NCI-H146 (cell line): ENCODE measurements at places on chromosomes 4 and X.

- no peak for DNase-seq
Observed at GRCh38 chr4:159237975-159238374, 135.1 kb downstream of the RAPGEF2 start.

GRCh38 chr4:8384397-8385060 is 56.0 kb downstream of the ACOX3 start:
- no peak for DNase-seq

DNA sequence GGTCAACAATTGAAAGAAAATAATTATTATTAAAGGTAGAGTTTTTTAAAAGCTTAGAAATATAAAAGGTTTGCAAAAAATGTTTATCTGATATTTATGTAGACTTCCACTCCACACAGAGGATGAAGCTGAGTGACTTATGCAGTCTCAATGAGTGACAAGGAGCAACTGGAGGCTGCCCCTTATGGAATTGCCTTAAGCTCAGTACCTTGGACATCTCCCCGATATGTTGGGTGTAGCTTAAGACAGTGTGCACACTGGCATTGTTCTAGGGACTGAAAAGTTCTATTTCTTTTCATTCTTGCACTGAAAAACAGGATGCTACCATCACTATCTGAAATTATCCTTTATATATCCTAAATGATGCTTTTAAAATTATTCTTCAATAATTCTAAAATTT is 292.1 kb downstream of the PRDM5 start:
- no peak for DNase-seq

GRCh38 chr4:127506283-127506682 is 126.5 kb upstream of the INTU start:
- DNase-seq = no peak

GRCh38 chr4:7762376-7763030 is 177.2 kb downstream of the AFAP1 start:
- DNase-seq = no peak

DNA sequence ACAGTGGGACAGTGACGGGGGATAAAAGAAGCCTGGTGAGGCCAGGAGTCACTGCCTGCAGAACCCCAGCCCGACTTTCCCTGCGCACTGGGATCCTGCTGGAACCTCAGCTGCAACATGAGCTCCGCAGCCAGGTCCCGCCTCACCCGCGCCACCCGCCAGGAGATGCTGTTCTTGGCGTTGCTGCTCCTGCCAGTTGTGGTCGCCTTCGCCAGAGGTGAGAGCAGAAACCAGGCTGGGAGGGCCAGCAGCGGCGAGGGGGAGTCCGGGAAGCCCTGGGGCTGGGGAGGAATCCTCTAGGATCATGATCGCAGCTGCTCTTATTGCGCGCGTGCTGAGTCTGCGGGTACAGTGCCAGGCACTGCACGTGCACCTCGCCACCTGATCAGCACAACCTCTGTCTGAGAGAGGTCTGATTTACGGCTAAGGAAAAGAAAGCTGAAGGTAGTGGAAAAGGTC is at the start of gene PF4V1:
PF4V1 (plus strand) TSS at position 51 of the 459 bp plus-strand sequence; CDS start at position 118, 67 bp downstream.
- DNase-seq = no peak

GRCh38 chr4:56637154-56637553 is 43.9 kb downstream of the HOPX start:
- DNase-seq = no peak

GRCh38 chrX:132877954-132878536 is 80.4 kb downstream of the HS6ST2 start:
- DNase-seq = no peak

GRCh38 chr4:181085557-181085956 is 1157.6 kb upstream of the TENM3 start:
- DNase-seq = no peak

GRCh38 chr4:132227151-132227856 is 921.8 kb upstream of the PCDH10 start:
- DNase-seq = no peak

DNA sequence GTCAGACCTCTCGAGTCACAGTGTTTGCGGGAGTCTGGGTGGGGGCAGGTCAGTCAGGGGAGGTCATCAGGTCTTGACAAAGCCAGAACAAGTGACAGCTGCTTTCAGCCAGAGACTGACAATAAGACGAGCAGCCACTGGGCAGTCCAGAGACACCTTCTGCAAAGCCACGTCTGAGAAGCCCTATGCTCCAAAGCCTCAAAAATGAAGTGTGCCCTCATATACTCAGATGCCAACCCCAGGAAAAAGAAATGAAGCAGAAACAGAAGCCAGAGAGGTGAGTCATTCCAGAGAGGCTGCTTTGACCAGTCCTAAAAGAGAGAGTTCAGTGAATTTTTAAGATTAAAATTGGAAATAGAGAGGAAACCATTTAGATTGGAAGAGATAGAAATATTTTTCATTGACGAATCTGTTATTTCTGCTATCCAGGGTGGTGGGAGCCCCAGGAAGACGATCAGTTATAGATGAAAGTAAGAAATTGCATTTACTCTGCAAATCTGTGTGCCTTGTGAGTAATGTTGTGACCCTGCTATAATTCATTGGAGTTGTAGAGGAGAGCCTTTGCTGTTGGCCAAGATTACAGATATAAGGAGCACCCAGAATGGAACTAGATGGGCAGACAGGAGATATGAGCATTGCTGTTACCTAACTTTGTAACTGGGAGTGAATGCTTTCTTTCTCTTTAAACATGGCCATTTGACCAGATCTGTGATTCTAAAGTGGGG is 77.9 kb downstream of the LRRC66 start:
- DNase-seq = no peak

- DNase-seq = no peak
Observed at GRCh38 chr4:26493461-26493860, 3.2 kb upstream of the CCKAR start.

DNA sequence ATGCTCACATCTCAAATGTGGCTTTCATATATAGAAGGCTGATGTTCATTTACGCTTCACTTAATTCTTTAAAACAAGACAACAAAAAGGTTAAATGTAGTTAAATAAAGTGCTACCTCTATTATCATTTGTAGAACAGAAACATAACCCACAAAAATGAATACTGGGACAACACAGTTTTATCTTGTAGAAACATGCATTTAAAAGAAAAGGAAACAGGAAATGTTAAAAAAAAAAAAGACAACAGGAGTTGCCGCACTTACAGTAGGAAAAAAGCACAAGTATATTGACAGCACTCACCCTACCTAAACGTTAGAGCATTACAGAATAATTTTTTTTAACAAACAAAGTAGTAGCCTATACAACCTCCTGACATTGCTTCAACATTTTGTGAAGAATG is 4.8 kb downstream of the THOC2 start:
- DNase-seq = no peak

- no peak for DNase-seq
Observed at GRCh38 chrX:150935467-150935866, 37.0 kb upstream of the CD99L2 start.

DNA sequence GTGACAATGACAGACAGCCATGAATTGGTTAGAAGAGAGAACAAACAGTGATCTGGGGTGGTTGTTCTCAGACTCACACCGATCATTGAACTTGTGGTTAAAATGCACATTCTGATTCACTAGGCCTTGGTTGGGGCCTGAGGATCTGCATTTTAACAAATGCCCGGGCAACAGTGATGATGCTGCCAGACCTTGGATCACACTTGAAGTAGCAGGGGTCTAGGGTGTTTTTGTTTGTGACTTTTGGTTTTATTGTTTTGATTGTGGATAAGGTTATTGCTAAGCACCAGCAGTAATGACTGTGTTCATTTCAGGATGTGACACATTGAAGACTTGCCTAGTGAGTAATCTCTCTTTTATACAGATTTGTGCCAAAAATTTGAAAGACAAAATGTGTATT is 36.5 kb downstream of the TXLNG start:
- DNase-seq = no peak

DNA sequence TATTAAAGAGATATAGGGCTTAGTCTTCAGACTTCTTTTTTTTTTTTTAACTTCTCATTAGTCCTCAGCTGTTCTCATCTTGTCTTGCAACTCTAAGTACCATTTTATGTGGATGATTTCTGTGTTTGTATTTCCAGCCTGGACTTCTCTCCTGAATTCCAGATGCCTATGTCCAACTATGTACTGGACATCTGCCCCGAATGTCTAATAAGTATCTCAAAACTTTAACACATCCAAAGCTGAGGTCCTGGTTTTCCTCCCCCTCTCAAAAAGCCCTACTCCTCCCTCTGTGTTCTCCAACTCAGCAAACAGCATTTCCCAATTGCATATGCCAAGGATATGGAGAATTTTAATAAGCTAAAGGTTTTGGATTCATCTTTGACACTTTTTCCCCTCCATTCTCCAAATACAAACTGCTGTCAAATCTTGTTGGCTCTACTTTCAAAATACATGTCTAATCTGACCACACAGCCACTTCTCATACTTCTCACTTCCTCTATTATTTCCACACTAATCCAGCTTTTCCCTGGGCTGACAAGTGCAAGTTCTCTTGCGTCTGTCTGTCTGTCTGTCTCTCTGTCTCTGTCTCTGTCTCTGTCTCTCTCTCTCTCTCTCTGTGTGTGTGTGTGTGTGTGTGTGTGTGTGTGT is 79.8 kb downstream of the CLCN5 start:
- DNase-seq = no peak

- DNase-seq = no peak
Observed at GRCh38 chr4:159127745-159128518, 25.1 kb downstream of the RAPGEF2 start.

DNA sequence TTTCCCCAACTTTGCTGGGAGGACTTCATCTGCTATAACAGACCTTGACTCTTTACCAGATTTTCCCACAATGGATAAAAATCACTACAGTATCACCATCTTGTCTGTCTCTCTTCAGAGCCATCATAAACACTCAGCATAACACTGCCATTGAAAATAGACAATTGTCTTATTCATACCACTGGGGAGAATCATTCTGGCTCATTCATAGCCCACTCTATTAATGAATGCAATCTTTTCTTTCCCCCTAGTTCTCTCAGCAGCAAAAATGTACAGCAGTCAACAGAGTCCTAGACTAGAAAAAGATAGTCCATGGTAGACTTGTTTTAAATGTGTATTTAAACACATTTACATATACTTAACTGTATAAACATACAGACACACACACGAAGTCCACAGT is 19.2 kb downstream of the SLC9A7 start:
- DNase-seq = no peak

DNA sequence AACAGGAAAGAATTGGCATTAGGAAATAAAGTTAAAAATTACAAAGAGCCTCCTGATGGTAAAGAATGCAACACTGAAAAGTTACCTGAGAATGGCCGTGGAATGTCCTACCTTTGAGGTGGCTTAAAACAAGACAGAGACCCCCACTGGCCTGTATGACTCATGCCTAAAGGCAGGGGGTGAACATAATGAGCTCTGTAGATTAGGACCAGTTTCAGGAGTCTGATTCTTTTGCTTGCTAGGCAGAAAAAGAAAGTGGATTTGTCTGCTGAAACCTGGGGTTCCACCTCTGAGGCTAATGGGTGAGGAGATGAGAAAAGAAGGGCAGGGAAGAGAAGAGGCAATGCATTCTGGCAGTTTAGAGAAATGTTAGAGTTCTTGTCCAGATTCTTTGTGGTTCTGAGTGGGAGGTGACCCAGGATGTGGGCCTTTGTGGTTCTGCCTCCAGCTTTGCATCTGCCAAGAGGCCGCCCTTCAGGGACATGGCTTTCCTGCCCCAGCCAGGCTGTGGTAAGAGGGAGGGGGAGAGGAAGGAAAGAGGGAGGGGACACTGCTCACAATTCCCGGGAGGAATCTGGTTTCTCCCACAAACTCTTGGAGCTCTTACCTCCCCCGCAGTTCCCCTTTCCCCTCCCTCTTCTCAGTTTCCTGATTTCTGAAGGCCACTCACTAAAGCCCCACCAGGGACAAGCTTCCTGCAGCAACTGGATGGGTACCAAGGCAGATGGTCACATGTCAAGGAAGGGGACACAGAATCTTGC is 109.6 kb downstream of the EFNB1 start:
- no peak for DNase-seq

GRCh38 chrX:140034916-140035315 is 69.6 kb upstream of the CXorf66 start:
- DNase-seq = no peak
